ENCODE measurements at places on chromosomes 2 and 18.

GRCh38 chr18:8688816-8689215, 16.5 kb upstream of the MTCL1 start:
- no peak for DNase-seq

DNA sequence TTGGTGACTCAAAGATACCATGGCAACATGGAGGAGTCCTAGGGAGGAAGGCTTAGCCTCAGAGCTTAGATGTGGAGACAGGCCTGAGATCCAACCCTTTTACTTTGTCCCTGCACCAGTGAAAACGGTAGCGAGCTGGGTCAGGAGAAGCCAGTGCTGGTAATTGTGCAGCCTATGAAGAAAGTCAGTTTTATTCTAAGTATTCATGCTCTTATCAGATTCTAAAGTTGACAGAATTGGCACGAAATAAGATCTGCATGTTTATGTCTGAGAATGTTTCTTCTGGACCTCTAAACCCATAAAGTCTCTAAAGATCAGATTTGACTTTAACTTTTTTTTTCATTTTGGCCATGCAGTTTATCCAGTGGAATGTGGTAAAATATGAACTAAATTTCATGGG, 93.8 kb downstream of the SCG2 start:
- DNase-seq = no peak

DNA sequence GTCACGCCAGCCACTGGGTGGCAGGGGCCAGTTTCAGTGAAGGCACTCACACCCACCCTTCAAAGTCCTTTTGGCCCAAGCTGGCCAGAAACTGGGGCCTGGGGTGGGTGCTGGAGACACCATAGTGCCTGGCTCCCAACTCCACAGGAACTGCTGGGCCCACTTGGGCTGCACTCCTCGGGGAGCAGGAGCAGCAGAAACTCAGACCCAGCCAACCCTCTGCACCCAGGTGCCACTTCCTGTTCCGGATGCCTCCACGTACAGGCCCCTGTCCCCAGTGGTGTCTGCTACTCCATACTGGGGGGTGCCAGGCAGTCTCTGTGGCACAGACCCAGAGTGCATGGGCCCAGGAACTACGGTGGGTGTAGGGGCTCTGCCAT, 42.5 kb upstream of the ZNF519 start:
- DNase-seq = no peak

GRCh38 chr18:10354241-10354811, 100.1 kb upstream of the APCDD1 start:
- DNase-seq = no peak

GRCh38 chr18:10182009-10182624, 268.3 kb downstream of the VAPA start:
- no peak for DNase-seq

GRCh38 chr2:217795706-217796465, 206.9 kb downstream of the TNS1 start:
- no peak for DNase-seq

GRCh38 chr18:12317664-12318333, 9.8 kb downstream of the TUBB6 start:
- DNase-seq = no peak
